Activated CD4-positive, alpha-beta T cell treated with anti-CD3 and anti-CD28 coated beads, Interleukin-2, amount 50 U/mL, for 48 hours (primary cell): ENCODE measurements at places on chromosomes 6 and 20.
A peak's percentile ranks its signal among the peaks of the same experiment; 100 is the strongest.

- no peak for DNase-seq
Observed at GRCh38 chr20:1130847-1131246, 12.4 kb downstream of the PSMF1 start.

- DNase-seq = peak; percentile 76
Observed at GRCh38 chr20:25865715-25866656, 169.3 kb upstream of the ZNF337 start.

GRCh38 chr6:151324488-151324825, 66.9 kb downstream of the ZBTB2 start:
- DNase-seq = no peak

GRCh38 chr6:17984812-17985670, 2.4 kb downstream of the KIF13A start:
- no peak for DNase-seq

DNA sequence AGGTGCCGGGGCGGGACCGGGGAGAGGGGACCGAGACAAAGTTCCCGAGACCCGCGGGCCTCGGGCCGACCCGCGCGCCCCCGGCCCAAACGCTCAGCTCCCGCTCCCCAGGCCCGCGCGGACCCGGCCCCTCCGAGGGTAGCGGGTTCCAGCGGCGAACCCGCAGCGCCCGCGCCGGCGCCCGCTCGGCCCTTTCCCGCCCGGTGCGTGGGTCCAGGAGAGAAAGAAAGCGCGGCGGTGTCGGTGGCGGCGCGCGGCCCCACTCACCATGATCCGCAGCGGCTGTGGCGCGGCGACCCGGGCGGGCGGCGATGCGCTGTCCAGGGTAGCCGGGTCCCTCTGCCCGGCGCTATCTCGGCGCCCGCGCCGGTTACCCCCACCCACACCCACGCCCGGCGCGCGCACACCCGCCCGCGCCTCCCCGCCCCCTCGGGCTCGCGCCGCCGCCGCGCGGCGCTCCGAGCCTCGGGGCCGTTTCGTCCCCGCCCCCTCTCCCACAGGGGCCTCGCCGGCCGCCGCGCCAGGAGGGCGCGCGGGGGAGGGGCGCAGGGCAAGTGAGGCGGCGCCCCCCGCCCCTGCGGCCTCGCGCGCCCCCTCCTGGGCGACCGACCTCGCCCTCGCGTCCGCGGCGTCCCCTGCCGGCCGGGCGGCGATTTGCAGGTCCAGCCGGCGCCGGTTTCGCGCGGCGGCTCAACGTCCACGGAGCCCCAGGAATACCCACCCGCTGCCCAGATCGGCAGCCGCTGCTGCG, at the start of gene ELOVL2:
Gene ELOVL2 (minus strand): TSS at position 345 of the 751 bp plus-strand sequence. CDS start 75 bp downstream, at position 270.
- DNase-seq = peak; percentile 23

- no peak for DNase-seq
Observed at GRCh38 chr6:16583144-16583762, 178.0 kb downstream of the ATXN1 start.
